ENCODE measurements at places on chromosomes 16 and 17. TPM values are rescaled to one million over a fixed set of nuclear protein-coding genes. Genes with fewer than 3 reads are reported as not detected.
A peak's percentile ranks its signal among the peaks of the same experiment; 100 is the strongest.

GRCh38 chr16:72291531-72291981, 119.6 kb upstream of the PMFBP1 start:
- no peak for DNase-seq
- H3K27ac ChIP-seq = no peak overlapping the region
- H3K36me3 ChIP-seq = no peaks in the 10 kb centered on the region

GRCh38 chr16:20774703-20775362, 11.0 kb downstream of the ACSM3 start:
- no peaks in the 10 kb centered on the region for H3K27me3 ChIP-seq
- no peak overlapping the region for H3K27ac ChIP-seq
- peak; percentile 46 for DNase-seq

DNA sequence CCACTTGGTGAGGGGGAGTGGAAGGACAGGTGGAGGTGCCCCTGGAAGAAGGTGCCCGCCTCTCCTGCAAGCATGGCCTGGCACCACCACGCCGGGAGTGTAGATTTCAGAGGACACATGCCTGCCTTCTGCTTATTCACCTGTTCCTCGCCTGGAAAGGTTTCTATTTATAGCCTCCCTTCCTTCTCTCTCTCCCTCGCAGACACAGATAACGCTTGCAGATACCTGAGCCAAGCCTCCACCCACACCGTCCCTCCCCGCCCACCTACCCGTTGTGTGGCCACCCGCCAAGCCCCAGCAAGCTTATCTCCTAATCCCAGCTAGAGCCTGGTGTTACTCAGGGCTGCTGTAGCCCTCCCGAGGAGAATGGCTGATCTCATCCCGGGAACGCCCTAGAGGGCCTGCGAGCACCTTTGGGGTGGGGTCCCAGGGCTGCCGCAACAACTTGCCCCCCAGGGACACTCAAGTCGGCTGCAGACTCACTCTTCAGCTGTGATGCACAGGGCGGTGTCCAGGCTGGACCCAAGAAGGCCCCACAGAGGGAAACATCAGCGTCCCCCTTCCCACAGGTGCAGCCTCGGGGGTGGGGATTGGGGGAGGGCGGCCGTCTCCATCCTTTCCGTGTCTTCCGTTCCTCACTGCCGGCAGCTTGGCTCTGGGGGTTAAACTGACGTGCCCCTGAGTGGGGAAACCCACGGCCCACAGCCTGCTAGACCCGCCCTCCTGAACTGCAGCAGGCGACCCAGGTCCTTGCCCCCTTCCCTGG, 1.9 kb upstream of the SNAI3 start:
- H3K27ac ChIP-seq = no peak overlapping the region
- H3K36me3 ChIP-seq = no peaks in the 10 kb centered on the region
- H3K4me3 ChIP-seq = no peak overlapping the region
- no peak for DNase-seq
- peaks cover 8% of the 10 kb centered on the region for H3K27me3 ChIP-seq

DNA sequence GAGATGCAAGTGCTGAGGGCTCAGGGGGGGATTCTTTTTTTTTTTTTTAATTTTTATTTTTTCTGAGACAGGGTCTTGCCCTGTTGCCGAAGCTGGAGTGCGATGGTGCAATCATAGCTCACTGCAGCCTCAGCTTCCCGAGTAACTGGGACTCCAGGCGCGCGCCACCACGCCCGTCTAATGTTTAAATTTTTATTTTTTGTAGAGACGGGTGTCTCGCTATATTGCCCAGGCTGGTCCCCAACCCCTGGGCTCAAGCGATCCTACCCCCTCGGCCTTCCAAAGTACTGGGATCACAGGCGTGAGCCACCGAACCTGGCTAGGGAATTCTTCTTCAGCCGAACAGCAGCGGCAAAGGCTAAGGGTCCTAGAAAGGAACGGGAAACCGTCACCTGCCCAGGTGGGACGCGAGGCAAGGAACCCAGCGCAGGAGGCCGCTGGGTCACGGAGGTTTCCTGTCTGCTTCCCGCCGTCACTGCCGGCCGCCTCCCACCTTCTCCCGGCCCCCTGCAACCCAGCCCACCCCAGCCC, 13.3 kb upstream of the OR1F1 start:
- H3K4me3 ChIP-seq = no peak overlapping the region
- H3K36me3 ChIP-seq = no peaks in the 10 kb centered on the region
- no peak for DNase-seq
- no peak overlapping the region for H3K27ac ChIP-seq

The NXPH3 gene
- total RNA-seq = 0.98 TPM

The CHST4 gene
- not detected for total RNA-seq

DNA sequence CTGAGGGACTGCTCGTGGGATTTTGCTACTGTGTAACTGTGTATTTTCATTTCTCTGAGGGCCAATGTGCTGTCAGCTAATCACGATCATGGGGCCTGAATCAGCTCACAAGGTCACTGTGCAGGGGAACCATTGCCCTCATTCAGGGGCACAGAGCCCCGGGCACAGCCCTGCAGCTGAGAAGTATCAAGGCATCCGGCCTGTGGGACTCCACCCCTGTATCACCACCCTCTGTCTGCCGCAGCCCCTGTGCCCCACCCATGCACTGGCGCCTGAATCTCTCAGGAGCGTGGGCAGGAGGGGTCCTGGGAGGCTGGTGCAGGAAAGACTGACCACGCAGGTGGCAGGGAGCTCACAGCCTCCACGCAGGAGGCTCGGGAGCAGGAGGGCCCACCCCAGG, 43.4 kb upstream of the RASD1 start:
- H3K27me3 ChIP-seq = no peaks in the 10 kb centered on the region
- DNase-seq = no peak
- no peaks in the 10 kb centered on the region for H3K4me1 ChIP-seq
- H3K4me3 ChIP-seq = no peak overlapping the region
- H3K36me3 ChIP-seq = no peaks in the 10 kb centered on the region

DNA sequence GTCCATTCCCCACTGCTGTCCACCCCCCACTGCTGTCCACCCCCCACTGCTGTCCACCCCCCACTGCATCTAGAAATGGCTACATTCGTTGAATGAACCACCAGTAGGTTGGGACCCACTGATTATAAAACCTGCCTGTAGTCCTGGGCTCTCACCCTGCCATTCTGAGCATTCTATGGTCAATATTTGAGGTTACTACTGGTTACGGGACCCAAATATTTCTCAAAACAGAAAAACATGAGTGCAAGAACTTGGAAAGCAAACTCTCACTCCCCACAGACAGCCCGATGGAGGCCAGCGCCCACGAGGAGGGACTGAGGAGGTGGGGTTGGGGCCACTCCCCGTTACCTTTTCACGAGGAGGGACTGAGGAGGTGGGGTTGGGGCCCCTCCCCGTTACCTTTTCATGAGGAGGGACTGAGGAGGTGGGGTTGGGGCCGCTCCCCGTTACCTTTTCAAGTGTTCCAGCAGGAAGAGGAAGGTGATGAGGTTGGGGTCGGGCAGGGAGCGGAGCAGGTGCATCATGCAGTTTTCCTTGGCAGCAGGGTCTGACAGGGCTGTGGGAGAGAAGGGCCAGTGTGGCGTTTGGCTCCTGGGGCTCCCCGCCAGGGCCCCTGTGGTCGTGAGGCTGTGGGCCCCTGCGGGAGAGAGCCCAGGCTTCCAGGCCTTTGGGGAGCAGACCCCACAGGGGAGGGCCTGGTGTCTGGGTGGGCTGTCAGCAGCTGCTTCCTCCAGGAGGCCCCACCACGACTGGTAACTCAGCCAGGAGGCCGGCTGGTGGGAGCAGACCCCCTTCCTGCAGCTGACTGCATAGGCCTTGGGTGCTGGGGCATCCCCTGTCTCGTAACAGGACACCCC, 12.5 kb downstream of the TIMM22 start:
- H3K27me3 ChIP-seq = no peaks in the 10 kb centered on the region
- H3K27ac ChIP-seq = no peak overlapping the region
- no peaks in the 10 kb centered on the region for H3K36me3 ChIP-seq
- no peak overlapping the region for H3K4me3 ChIP-seq
- DNase-seq = no peak

The CACNG3 gene
- total RNA-seq = not detected

- H3K4me1 ChIP-seq = no peaks in the 10 kb centered on the region
- no peak overlapping the region for H3K4me3 ChIP-seq
- H3K27me3 ChIP-seq = no peaks in the 10 kb centered on the region
- H3K36me3 ChIP-seq = no peaks in the 10 kb centered on the region
- H3K27ac ChIP-seq = no peak overlapping the region
These were observed 24.2 kb downstream of the KLHL36 start for GRCh38 chr16:84672276-84673202.

GRCh38 chr17:7883781-7884386, 4.7 kb upstream of the CHD3 start:
- H3K4me1 ChIP-seq = peaks cover 11% of the 10 kb centered on the region
- H3K27me3 ChIP-seq = no peaks in the 10 kb centered on the region
- H3K36me3 ChIP-seq = no peaks in the 10 kb centered on the region
- peak overlapping the region; percentile 34 for H3K27ac ChIP-seq

DNA sequence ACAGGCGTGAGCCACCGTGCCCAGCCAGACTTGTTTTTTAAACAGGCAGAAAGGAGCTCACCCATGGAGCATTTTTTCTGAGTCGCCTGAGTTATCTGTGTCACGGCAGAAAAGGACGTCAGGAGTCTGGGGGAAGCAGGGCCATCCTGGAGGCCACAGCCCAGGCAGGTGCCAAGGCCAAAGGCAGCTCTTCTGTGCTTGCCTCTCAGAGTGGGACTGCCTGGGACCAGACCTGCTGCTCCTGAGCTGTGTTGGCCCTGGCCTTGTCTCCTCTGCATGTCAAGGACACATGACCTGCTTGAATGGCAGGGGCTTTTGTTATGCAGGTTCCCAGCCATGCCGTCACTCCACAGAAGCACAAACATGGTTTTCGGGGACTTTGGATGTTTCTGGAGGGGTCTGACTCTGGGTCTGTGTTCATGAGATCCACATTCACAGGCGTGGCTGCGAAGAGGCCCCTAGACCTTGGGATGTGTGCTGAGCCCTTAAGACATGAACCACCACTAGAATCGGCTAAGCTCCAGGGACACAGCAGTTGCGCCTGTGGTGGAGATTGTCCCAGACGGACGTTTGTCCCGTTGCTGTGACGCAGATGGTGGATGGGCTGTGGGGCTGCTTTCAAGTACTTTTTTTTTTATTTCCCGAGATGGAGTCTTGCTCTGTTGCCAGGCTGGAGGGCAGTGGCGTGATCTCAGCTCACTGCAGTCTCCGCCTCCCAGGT, 33.8 kb downstream of the FOXK2 start:
- H3K27ac ChIP-seq = no peak overlapping the region
- H3K27me3 ChIP-seq = no peaks in the 10 kb centered on the region
- H3K4me3 ChIP-seq = no peak overlapping the region

The IKZF3 gene
- total RNA-seq = 10.2 TPM

The TADA2A gene
- total RNA-seq = 26.0 TPM

GRCh38 chr17:79093270-79093669, 18.6 kb downstream of the ENGASE start:
- H3K27ac ChIP-seq = no peak overlapping the region
- H3K4me1 ChIP-seq = no peaks in the 10 kb centered on the region
- no peaks in the 10 kb centered on the region for H3K36me3 ChIP-seq
- no peak overlapping the region for H3K4me3 ChIP-seq
- no peak for DNase-seq

The TPSD1 gene
- 7.9 TPM for total RNA-seq

GRCh38 chr17:2700491-2701141, 10.9 kb downstream of the CLUH start:
- no peak overlapping the region for H3K27ac ChIP-seq
- peaks cover 35% of the 10 kb centered on the region for H3K36me3 ChIP-seq
- peak; percentile 22 for DNase-seq
- no peaks in the 10 kb centered on the region for H3K4me1 ChIP-seq
- no peak overlapping the region for H3K4me3 ChIP-seq

The ADGRG3 gene
- total RNA-seq = 1.8 TPM

DNA sequence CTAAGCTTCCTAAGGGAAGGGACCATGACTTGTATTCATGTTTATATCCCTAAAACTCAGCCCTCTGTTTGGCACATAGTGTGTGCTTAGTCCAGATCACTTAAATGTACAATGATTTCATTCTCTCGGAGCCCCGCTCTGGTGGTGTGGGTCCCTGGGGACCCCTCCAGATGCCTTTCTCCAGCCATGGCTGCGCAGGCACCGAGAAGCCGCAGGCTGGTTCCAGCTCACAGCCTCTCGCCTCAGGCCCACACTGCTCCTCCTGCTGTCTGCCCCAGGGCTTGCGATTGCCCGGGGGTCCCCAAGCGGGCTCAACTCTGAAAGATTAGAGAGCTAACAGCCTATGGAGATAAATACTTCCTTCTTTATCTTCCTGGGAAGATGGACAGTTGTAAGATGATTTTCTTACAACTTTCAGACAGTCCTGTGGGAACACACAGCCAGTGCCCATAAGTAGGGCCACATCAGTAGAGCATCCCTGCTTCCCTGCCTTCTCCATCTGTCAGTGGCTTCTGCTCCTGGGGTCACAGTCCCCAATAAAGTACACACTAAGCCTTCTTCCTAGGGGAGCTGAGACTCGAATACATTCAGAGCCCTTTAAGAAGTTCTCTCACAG, 66.2 kb downstream of the CENPV start:
- no peak overlapping the region for H3K4me3 ChIP-seq
- peak overlapping the region; percentile 94 for H3K27ac ChIP-seq
- H3K4me1 ChIP-seq = peaks cover 6% of the 10 kb centered on the region
- H3K27me3 ChIP-seq = no peaks in the 10 kb centered on the region
- no peaks in the 10 kb centered on the region for H3K36me3 ChIP-seq

The SMG1 gene
- 94.4 TPM for total RNA-seq

DNA sequence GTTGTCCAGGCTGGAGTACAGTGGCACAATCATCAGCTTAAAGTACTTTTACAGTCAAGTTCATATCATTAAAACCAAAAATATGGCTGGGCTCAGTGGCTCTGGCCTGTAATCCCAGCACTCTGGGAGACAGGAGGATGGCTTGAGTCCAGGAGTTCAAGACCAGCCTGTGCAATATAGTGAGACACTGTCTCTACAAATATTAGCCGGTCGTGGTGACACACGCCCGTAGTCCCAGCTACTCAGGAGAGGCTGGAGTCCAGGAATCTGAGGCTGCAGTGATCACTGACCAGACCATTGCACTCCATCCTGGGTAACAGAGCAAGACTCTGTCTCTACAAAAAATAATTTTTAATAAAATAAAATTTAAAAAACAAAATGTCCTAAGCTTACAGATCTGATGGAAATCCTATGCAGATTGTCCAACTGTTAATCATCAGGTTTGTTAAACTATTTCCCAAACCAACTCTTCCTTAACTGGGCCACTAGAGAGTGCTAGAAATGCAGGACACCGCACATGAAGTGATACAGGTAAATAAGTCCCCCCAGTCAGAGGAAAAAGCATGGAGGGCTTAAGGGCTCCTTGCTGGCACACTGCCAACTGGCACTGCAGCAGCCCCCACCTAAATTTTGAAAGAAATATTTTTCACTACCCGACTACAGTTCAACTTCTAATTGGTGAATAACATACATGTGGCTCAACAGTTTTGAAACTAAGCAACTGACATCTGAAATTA, 2.8 kb downstream of the USP22 start:
- H3K4me3 ChIP-seq = peak overlapping the region; percentile 90
- peaks cover 8% of the 10 kb centered on the region for H3K36me3 ChIP-seq
- H3K27ac ChIP-seq = no peak overlapping the region
- no peak for DNase-seq
- no peaks in the 10 kb centered on the region for H3K27me3 ChIP-seq

DNA sequence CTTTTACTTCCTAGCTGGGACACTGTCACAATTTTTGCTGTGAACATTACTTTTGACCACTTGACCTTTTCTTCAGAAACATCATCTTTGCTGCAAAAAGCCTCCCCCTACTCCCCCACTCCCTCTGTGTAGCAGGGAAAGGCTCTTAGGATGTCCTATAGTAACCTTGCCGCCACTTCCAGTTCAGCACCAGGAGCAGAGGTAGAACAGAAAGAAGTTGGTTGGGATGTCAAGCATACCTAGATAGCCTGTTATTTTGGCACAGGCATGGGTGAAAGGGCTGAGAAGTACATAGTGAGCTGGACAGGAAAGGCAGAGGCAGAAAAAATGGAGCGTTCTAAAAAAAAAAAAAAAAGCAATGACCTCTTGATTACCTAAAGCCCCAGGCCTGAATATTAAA, 31.3 kb downstream of the SMIM36 start:
- DNase-seq = no peak
- H3K4me3 ChIP-seq = no peak overlapping the region
- H3K27me3 ChIP-seq = no peaks in the 10 kb centered on the region
- H3K4me1 ChIP-seq = no peaks in the 10 kb centered on the region
- no peaks in the 10 kb centered on the region for H3K36me3 ChIP-seq

All from kidney (tissue), 22 donors.